ENCODE measurements at places on chromosomes 3 and 15.

DNA sequence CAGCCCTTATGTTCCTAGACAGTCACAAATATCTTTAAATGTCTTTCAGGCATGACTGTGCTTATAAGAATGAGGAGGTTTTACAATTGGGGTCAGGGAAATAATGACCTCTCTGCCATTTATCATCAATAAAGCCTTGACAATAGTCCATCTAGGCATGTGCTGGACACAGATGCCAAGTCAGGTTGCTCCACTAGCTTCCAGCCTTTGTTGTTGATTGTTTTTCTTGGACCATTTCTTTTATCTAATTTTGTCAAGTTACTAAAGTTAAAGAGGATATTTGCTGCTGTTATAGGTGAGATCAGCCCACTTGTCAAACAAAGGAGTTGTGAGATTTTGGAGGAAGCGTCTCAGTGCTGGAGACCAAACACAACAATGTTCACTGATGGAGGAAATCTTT, 628.0 kb downstream of the ROBO2 start:
- DNase-seq = no peak

DNA sequence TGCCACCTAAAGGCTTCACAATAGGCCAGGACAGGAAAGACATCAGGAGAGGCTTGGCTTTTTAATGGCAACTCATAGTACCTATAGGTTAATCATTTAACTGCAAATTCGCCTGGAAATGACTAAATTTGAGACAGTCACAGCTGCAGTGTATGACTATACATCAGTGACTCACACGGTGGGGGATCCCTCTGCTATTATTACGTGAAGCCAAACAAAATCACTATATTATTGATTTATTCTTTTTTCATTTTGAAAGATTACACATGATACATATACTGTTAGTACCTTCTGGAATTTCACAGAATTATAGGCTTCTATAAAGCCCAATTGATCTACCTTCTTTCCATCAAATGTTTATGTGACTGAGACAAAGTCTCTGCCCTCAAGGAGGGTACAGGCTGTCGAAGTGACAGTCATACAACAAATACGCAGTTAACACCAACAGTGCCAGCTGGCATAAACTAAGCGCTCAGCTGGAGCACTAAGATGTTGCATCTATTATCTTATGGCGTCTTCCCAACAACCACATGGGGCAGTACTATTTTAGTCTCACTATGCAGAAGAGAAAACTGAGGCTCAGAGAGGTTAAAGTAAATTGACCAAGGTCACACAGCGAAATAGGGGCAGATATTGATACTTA, 82.0 kb upstream of the LMOD3 start:
- no peak for DNase-seq

- DNase-seq = no peak
Measured at GRCh38 chr3:59386165-59386564, 336.3 kb upstream of the CFAP20DC start.

- no peak for DNase-seq
Measured at GRCh38 chr3:11737742-11738141, 94.0 kb upstream of the VGLL4 start.

DNA sequence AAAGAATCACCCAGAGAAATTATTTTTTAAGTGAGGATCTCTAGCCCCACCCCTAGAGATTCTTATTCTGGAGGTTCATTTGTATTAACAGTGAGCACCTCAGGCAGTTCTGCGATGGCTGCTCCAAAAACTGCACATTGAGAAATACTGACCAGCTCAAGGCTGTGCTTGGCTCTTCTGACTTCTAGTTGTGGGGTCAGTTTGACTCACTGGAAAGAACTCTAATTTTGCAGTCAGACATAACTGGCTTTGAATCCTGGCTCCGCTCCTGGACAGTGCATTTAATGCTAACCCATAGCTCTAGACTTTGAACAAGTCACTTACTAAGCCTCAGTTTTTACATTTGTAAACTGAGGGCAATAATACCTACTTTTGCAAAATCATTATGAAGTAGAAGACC, 123.6 kb upstream of the SKOR1 start:
- DNase-seq = no peak

GRCh38 chr3:54530944-54531343, 396.9 kb downstream of the LRTM1 start:
- DNase-seq = no peak

DNA sequence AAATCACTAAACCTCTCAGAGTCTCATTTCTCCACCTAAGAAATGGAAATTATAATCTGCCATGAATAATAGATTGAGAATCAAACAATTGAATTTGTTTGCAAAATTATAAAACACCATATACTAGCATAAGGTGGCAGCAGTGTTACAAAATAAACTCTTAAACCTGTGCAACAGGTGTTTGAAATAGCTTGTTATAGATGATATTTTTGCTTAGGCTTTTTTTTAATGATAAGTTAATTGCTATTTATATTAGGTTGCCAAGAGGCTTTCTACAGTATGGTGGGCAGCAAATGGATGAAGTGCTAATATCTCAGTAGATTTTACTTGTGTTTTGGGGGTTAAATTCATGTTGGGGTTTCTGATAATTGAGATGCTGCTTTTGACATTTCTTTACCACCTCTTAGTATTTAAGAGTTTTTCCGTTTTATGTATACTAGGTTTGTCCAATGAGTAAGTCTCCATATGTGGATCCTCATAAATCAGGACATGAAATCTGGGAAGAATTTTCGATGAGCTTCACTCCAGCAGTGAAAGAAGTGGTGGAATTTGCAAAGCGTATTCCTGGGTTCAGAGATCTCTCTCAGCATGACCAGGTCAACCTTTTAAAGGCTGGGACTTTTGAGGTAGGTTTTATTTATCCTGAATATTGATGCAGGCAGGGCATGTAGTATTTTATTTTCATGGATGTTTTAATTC, 19.6 kb downstream of the NR1D2 start:
- DNase-seq = no peak

- no peak for DNase-seq
Measured at GRCh38 chr15:80087104-80087503, 27.6 kb downstream of the ZFAND6 start.

- no peak for DNase-seq
Measured at GRCh38 chr15:25989327-25989726, 126.2 kb upstream of the ATP10A start.

GRCh38 chr3:59771768-59772181, 722.0 kb upstream of the CFAP20DC start:
- DNase-seq = no peak

GRCh38 chr3:36525115-36525801, 145.0 kb downstream of the STAC start:
- DNase-seq = no peak

DNA sequence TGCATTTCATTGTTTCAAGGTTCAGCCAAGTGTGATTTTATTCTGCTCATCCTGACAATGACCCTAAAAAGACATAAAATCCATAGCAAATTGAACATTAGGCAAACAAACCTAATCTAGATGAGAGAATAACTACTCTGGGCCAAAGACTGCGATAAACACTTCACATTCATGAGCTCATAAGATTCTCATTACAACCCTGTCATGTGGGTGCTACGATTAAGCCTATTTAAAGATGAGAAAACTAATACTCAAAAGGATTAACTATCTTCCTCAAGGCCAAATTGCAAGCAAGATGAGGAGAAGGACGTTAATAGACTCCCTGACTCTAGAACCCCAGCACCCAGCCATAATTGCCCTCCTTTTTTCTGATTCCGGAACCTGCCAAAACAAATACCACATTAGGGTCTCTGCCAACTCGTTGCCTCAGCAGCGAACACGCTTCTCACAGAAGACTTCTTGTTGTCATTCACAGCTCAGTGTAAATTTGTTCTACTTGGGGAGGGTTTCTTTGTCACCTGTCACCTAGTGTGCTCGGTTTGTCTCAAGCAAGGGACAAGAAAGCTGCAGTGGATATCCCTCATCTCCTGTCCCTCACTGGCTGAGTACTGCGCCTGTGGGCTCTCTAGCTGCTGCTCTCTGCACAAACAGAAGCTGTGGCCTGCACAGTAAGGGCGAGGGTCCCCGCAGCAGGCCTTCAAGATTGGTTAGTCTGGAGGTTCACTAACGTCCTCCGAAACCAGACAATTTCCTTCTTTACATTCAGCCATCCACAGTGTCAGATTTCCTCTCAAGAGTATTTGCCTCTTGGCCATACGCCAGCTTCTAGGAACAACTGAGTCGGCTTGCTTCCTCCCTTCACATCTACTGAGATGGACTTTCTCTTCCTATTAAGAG, 200.0 kb upstream of the UBE2E2 start:
- DNase-seq = no peak

GRCh38 chr3:187746442-187747281, 1.4 kb upstream of the BCL6 start:
- no peak for DNase-seq

DNA sequence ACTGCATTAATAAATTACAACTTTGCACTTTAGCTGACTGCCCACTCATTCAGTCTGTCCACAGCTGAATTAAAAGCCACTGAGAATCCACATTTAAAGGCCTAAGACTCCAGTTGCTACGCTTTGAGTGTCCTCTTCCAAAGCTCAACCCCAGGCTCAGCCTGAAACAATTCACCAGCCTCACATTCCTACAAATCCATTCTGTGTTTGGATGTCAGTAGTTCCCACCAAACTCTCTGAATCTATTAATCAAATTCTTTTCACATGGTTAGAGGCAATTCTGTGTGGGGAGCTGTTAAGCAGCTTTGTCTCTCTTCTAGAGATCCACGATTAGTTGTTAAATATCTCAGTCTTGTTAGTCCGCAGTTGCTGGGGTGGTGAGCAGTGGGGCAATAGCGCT, 116.8 kb upstream of the UBE2E2 start:
- no peak for DNase-seq

- no peak for DNase-seq
Measured at GRCh38 chr3:196677353-196677752, 34.7 kb downstream of the CEP19 start.

Measured in effector CD4-positive, alpha-beta T cell (primary cell).